ENCODE measurements at places on chromosomes 1 and 21.

GRCh38 chr1:165060285-165060793 is 296.2 kb downstream of the LMX1A start:
- no peak for DNase-seq

GRCh38 chr1:106836708-106837107 is 219.8 kb upstream of the PRMT6 start:
- DNase-seq: no peak

DNA sequence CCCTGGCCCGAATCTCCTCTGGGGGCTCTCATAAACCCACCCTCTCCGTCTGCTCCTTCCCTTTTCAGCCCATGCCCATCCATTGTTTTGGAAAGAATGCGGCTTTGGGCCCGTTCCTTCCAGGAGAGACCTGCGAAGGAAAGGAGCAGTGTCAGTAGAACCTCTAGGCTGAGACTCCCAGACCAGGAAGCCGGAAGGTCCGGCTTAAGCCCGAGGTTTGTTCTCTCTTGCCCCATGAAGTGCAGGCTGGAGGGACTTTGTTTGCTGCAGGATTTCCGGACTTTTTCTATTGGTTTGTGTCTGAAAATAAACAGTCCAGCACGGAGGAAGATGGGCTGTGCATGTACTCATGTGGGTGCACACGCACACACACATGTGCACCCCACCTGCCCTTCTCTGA is 49.8 kb downstream of the ELK4 start:
- DNase-seq: no peak

- DNase-seq: no peak
These were observed 97.1 kb upstream of the CACYBP start for GRCh38 chr1:174902531-174903099.

DNA sequence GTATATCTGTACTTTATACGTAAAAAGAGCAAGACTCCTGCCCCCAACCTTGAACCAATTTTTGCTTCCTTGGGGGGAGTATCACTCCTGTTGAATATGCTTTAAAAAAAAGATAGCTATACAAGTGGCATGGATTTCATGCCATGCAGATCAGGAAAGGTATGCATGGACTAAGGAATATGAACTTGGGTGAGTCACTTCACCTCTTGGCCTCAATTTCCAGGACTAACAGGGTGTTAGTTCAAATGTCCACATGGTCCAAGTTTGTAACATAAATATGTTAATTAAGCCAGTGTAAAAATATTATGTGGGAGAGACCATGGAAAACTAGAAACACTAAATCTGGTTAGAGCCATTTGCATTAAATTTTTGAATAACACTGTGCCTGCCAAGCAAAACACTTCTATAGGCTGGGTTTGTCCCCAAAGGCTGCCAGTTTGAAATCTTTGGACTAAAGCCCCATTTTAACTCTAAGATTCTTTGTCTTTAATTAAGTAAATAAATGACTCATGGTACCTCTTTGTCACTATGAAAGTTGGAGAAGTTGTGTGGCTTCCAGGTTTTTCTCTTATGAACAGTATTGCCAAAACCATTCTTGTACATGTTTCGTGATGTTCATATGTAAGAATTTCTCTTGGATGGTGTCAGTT is 33.1 kb downstream of the FAM177B start:
- no peak for DNase-seq

- no peak for DNase-seq
These were observed 15.5 kb downstream of the TRIM33 start for GRCh38 chr1:114495486-114495885.

DNA sequence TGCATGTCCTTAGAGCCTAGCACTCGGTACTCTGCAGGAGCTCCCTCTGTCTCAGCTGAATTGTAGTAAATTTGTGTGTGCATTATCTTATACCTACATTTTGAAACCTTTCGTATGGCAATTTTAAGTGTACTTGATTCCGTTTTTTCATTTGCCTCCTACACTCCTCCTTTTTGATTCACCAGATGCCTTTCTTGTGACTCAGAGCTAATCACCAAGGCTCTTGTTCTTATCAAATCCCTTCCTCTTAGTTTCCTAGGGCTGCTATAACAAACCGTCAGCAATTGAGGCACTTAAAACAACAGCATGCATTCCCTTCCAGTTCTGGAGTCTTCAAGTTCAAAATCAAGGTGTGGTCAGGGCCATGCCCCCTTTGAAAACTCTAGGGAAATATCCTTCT is 261.0 kb downstream of the ASTN1 start:
- no peak for DNase-seq

- DNase-seq: no peak
These were observed 14.3 kb upstream of the GPR157 start for GRCh38 chr1:9143250-9143649.

- DNase-seq: no peak
These were observed 7.9 kb downstream of the WASF2 start for GRCh38 chr1:27481994-27482620.

GRCh38 chr1:21332554-21333311 is 42.5 kb upstream of the ECE1 start:
- DNase-seq: no peak

- DNase-seq: no peak
These were observed 142.5 kb downstream of the TIAM1 start for GRCh38 chr21:31201548-31201947.

DNA sequence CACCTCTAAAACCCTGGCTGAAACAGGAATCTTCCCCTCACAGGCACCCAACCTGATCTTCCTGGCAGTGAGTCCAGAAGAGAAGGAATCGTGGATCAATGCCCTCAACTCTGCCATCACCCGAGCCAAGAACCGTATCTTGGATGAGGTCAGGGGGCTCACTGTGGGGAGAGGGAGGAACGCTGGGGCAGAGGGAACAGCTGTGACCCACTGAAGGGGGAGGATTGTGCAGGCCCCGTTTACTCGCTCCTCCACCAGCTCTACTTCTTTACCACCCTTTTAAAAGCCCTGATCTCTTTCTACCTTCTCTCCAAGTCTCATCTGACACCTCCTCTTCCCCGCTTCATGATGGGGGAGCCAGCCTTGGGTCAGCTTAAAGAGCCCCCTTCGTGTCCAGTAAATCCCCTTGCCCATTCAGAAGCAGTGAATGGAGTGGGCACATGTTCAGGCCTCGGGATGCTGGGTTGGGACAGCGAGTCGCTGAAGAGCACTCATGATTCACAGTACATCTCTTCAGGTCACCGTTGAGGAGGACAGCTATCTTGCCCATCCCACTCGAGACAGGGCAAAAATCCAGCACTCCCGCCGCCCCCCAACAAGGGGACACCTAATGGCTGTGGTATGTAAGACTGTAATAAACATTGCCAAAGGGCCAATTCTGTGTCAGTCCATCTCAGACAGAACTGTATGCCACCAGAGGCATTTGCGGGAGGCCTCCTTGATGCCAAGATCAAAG is 7.3 kb downstream of the PLEKHO1 start:
- DNase-seq: no peak

- DNase-seq: no peak
These were observed 122.6 kb downstream of the CRYAA start for GRCh38 chr21:43291347-43291950.

DNA sequence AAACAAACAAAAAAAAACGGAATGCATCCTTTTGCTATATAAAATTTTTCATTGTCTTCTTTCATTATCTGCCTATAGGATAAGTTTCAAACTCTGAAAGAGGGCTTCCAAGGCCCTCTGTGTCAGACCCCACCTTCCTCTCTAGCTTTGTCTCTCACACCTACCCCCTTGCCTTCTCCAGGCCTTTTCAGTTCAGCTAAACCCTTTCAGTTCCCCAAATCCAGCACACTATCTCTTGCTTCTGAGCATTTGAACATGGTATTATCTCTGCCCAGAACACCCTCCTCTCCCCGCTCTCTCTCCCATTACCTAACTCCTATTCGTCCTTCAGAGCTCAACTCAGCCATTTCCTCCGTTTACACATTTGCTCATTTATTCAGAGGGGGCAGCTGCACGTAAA is 35.7 kb downstream of the C1orf216 start:
- DNase-seq: no peak

DNA sequence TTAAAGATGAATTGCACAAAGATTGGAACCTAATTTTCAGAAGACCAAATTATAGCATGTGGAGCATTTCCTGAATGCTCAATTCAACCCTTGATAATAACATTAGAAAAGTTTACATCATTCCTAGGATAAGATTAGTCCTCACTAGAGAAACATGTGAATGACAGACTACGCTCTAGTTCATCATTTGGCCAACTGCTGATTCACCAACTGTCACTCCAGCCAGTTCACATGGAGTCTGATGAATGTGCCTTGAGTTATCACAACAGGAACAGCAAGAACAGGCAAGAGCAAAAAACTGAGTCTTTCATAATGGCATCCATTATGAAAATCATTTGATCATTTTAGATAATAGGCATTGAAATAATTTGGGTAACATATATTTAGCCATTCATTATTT is 415.9 kb downstream of the PTPRC start:
- no peak for DNase-seq

GRCh38 chr1:27391511-27392095 is 819 bp upstream of the GPR3 start:
- DNase-seq: peak; percentile 53

- DNase-seq: no peak
These were observed 46.0 kb upstream of the FOXO6 start for GRCh38 chr1:41315146-41315822.

- DNase-seq: no peak
These were observed 291.9 kb upstream of the USP25 start for GRCh38 chr21:15437883-15438282.

DNA sequence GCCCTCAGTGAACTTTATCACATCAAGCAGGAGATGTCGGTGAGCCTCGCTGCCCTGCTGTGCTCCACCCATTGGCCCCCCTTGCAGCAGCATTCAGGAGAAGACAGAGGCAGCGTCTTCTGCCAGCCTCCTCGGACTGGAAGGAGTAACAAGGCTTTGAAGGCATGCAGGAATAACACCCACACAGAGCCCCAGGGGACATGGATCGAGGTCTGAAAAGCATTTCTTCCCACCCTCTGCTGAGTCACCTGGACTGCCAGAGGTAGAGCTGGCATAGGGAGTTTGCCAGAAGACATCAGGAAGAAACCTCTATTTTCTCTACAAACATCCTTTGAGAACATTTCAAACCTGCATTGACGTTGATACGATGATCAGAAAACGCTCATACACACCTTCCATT is 42.9 kb downstream of the COL18A1 start:
- DNase-seq: no peak
